AG08395 (cell line): ENCODE measurements at places on chromosomes 5 and 9.
A peak's percentile ranks its signal among the peaks of the same experiment; 100 is the strongest.

DNA sequence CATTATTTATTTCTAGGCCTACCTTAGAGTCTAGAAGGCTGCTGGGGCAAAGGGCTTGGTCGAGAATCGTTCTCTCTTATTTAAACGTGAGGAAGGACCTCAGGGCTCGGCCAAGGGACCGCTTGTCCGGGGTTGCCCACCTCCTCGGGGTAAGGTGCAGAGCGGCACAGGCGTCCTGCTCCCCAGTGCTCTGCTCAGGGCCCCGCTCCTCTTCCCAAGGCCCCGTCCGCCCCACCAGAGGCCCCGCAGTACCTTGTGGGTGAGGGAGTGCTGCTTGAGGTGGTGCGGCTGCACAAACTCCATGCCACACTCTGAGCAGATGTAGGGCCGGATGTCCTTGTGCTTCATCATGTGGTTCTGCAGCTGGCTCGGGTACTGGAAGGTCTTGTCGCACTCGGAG is 47.3 kb downstream of the ZNF366 start:
- DNase-seq, result no peak

GRCh38 chr9:86168256-86168655 is 68.9 kb upstream of the GOLM1 start:
- no peak for DNase-seq

- DNase-seq, result no peak
These were observed 5.0 kb downstream of the UBAC1 start for GRCh38 chr9:135955934-135956801.

DNA sequence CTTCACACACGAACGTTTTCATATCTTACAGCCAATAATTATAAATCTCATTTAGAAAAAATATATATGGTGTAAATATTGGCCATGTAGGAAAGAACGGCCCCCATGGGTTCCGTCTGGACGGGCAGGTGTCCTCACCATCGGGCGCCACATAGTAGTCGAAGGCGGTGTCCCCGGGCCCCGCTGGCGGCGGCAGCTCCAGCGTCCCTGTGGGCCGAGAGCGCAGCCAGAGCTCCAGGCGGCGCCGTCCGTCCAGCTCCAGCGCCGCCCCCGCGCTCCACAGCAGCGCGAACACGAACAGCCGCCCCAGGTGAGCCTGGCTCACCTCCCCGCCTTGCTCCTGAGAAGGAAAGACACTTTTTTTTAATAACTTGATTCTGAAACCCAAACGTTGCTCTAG is 134.6 kb downstream of the DNAH5 start:
- no peak for DNase-seq

- DNase-seq, result no peak
These were observed 66.0 kb upstream of the RNU6ATAC start for GRCh38 chr9:134230092-134230941.

GRCh38 chr5:158647264-158647663 is 452.5 kb downstream of the EBF1 start:
- DNase-seq, result no peak

DNA sequence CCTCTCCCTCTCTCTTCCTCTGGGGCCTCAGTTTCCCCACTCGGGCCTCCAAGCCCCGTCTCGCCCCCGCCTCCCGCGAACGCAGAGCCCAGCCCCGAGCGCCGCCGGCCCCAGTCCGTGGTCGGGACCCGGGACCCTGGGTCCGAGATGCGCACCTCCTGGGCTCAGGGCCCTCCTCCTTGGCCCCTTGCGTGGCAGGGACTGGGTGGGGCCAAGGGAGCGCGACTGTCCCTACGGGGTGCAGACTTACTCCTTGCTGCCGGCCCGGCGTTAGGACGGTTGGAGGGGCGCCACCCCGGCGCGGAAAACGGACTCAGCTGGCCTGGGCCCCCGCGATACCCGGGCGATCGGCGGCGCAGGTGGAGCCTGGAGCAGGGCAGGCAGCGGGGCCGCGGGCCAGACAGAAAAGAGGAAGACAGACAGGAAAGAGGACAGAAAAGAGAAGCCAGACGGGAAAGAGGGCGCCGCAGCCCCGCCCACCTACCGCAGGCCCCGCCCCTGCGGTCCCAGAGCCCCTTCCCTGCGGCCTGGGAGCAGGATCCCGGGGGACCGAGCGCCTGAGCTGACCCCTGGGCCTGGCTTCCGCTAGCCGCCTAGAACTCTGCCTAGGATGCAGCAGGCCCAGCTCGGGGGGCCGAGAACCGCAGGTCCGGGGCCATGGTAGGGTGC is at the start of gene GBGT1:
GBGT1 (minus strand) TSS at position 411 of the 669 bp plus-strand sequence. CDS start 1,502 bp downstream, outside the sequence.
- DNase-seq, result peak; percentile 72

DNA sequence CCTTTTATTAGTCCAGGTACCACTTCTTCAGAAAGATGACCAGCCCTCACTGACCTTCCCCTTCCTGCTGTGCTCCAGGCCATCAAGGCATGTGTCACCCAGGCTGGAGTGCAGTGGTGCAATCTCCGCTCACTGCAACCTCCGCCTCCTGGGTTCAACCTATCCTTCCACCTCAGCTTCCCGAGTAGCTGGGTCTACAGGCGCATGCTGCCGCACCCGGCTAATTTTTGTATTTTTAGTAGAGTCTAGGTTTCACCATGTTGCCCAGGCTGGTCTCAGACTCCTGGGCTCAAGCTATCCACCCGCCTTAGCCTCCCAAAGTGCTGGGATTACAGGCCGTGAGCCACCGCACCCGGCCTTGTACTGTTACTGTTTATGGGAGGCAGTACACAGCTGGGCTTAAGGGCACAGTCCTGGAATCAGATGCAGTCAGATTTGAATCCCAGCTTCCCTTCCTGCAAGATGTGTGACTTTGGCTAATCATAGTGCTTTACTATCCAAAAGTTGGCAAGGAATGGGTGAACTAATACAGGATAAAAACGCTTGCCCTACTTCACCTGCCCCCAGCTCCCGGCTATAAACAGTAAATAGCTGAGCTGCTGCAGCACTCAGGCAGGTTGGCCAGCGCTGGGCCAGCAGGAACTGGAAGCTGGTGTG is 483 bp upstream of the EIF4EBP3 start:
- DNase-seq, result no peak

DNA sequence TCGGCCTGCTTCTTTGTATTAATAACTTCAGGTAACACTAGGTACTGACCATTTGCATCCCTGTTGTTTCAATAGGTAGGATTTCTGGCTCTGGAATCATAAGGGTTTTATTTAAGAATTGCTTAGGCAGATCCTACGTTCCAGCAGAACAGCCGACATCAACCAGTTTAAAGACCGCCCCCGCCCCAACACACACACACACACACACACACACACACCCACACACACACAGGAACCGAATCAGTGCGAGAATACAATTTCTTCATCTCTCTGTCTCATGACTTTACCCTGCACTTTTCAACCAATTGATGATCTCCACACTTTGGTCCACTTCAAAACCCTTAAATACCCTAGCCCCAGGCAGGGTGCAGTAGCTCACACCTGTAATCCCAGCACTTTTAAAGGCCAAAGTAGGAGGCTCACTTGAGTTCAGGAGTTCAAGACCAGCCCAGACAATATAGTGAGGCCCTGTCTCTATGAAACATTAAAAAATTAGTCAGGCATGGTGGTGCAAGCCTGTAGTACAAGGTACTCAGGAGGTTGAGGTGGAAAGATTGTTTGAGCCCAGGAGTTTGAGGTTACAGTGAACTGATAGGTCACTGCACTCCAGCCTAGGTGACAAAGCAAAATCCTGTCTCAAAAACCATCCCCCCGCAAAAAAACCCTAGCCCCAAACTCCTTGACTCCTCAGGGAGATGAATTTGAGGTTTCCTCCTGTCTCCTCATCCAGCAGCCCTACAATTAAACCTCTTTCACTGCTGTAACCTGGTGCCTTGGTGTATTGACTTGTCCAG is 2.7 kb upstream of the MTMR12 start:
- DNase-seq, result no peak

DNA sequence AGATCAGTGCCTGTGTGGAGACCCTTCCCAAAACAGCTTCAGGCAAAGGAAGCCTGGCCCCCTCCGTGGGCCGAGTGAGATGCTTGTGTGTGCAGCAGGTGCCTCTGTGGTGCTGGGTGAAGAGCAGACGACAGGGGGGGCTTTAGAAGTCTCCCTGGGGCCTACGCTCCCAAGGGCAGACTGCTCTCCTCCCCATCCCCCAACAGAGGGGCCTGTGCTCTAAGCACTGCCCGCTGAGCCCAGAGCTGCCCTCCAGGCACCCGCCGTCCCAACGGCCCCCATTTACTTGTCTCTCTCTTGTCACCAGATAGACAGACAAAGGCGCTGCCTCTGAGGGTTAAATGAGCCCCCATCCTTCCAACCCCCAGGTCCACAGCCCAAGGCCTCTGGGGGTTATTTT is 2.7 kb upstream of the LHX3 start:
- DNase-seq, result no peak
